NCI-H1092 treated with DMSO at 0.1 percent for 48 hours (cell line): ENCODE measurements at places on chromosomes 16 and 17.
A peak's percentile ranks its signal among the peaks of the same experiment; 100 is the strongest.

DNA sequence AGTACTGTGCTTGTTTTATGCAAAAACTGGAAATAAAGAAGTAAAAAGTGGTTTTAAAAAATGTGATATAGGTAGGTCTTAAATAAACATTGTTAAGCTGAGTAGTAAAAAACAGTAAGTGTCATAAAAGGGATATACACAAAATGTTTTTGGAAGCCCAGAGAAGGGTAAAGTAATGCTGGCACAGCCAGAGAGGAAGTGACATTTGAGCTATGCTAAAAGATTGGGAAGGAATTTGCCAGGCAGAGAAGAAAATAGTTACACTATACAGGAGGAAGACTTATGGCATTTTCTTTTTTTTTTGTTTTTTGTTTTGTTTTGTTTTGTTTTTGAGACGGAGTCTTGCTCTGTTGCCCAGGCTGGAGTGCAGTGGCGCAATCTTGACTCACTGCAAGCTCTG, 40.8 kb upstream of the TAOK1 start:
- DNase-seq = no peak

- DNase-seq = no peak
These were observed 214.1 kb downstream of the SEC14L1 start for GRCh38 chr17:77354670-77355455.

- peak; percentile 40 for DNase-seq
These were observed 21.3 kb downstream of the NECAB2 start for GRCh38 chr16:83989300-83989699.

- no peak for DNase-seq
These were observed 1687.5 kb downstream of the TP53TG3F start for GRCh38 chr16:35146723-35147458.

GRCh38 chr17:45345554-45346215, 28.9 kb upstream of the MAP3K14 start:
- no peak for DNase-seq

DNA sequence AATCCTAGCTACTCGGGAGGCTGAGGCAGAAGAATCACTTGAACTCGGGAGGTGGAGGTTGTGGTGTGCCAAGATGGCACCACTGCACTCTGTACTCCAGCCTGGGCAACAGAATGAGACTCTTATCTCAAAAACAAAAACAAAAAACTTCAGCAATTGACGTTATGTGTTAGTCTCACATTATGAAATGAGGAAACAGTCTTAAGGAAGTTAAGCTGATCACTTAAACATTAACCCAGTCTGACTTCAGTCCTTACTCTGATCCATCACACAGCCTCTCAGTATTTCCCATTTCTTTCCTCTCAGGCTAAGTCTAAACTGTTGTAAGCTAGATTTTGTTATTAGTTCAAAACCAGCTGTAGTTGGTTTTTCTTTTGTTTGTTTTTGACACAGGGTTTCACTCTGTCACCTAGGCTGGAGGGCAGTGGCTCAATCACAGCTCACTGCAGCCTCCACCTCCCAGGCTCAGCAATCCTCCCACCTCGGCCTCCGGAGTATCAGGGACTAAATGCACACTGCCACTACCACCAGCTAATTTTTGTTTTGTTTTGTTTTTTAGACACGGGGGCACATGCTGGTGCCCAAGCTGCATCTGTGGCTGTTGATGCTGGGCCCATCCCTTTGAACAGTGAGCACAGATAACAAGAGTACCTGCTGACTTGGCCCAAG, 6.3 kb downstream of the JPT1 start:
- no peak for DNase-seq

DNA sequence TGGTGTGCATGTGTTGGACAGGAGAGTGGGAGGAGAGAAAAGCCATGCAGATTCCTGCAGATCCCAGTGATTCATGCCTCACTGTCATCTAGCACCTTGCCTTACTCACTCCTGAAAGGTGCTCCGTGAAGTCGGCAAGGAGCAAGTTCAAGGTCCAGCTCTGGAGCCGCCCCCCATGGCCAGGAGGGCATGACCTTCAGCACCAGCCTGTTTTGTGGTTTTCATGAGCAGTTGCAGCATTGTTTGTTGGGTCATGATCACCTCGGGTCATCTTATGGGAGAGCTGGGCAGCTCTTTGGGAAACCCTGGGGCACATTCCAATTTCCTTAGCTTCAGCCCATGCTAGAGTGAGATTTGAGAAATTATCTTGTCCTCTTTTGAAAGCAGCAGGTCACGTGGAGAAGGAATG, 137.5 kb upstream of the IRX3 start:
- no peak for DNase-seq

DNA sequence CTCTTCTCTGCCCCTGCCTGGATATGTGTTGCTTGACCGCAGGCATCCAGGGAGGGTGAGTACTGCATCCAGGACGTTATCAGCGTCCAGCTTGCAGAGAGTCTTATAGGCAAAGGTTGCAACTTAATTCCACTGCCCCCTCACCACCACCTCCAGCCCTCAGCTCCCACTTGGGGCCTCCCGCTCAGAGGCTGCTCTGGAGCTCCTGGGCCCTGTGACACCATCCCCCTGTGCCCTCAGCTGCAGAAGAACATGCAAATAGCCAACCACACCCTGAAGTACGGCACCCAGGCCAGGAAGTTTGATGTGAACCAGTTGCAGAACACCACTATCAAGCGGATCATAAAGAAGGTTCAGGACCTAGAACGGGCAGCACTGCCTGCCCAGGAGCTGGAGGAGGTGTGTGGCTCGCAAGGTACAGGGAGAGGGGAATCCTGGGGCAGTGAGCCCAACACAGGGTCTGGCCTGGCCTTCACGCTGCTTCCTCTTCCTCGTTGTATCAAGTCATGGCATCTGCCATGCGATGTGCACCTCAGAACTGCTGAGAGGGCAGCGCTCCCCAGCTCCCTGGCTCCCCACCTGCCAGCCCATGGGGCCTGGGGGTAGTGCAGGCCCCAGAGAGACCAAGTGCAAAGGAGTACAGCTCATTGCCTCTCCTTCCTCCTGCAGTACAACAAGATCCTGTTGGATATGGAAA, 9.6 kb downstream of the ACE start:
- DNase-seq = no peak

DNA sequence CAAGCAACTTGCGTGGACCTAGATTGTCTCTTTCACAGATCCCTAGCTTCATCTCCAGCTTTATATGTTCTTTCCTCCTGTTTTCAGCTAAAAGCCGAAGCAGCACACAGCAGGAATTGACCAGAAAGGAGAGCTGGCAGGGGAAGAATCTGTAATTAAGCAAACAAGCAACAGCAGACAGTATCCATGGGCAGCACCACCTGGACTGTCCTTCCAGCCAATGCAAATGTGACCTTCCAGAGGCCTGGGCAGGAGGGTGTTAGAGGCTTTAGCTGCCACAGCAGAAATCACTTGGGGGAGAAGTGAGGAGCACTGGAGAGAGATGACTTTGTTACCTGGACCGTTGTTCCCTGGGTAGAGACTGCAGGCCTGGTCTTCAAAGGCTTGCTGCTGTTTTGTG, 427.6 kb upstream of the GOT2 start:
- DNase-seq = no peak

GRCh38 chr17:7328840-7329373, at the start of gene NEURL4:
Gene NEURL4 (minus strand): TSS chr17:7329335. CDS start chr17:7329312, 23 bp downstream.
- DNase-seq = peak; percentile 4

DNA sequence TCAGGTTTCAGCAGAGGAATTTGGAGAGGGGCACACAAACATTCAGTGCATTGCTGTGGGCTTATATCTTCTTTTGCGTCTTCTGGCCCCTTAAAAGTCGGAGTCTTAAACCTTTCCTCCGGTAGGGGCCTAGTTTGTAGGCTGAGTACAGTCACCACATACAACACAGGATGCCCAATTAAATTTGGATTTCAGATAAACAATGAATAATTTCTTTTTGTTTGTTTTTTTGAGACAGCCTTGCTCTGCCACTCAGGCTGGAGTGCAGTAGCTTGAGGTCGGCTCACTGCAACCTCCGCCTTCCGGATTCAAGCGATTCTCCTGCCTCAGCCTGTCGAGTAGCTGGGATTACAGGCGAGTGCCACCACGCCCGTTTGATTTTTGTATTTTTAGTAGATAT, 26.7 kb upstream of the ADORA2B start:
- DNase-seq = no peak

GRCh38 chr16:11252482-11252931, 3.5 kb downstream of the SOCS1 start:
- DNase-seq = no peak

DNA sequence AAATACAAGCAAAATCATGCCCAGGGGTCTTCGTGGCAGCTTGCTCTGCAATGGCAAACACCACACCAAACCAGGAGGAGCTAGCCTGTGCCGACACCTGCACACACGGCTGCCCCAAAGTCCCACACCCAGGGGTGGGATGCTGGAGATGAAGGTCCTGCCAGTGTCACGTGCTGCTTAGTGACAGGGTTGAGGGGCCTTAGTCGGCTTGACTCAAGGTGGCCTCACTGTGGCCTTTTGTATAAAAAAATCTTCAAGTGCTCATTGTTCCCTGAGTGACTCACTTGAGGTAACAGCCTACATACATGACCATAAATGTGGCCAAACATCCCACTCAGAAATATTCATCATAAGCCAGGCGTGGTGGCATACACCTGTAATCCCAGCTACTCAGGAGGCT, 7.3 kb downstream of the TRIM65 start:
- no peak for DNase-seq

- peak; percentile 93 for DNase-seq
These were observed at the start of gene NTN3 for GRCh38 chr16:2471016-2471652. Gene NTN3 (plus strand): TSS chr16:2471297. CDS start chr16:2471702, 405 bp downstream.

DNA sequence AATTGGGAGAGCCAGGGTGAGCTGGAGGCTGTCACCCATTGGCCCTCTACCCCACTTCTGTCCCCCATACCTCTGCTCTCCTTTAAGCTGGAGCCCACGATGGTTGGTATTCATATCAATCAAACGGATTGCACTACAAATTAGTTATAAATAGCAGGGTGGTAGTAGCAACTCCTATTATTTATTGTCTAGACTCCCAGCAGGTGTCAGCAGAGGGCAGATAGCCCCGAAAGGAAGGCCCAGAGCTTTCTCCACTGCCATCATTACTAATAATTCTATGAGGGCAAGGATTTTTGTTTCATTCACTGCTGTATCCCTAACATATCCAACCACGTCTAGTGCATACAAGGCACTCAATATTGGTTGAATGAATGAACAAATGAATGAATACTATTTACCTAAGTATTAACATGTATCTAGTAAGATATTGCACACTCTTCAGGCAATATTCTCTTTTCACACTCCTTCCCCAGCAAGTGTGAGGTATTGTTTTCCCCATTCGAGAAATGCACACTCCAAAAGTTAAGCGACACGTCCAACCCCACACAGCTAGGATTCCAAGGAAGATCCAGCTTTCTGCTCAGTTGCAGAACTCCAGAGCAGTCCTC, 6.3 kb downstream of the C17orf50 start:
- DNase-seq = peak; percentile 35

DNA sequence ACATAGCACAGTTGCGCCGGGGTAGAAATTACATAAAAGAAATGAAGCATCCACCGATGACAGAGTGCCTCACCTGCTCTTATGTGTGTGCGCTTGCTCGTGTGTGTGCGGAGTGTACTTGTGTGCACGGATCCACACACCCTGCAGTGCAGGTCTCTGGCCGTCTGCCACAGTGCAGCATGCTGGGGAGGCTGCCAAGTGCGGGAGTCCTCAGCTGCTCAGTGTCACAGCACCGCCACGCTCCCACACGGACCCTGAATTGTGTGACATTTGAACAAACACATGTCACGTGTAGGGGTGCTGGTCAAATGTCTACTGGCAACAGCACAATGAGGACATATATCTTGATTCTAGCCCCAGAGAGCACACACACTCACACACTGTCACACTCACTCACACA, 243.0 kb upstream of the MYOCD start:
- DNase-seq = no peak

- DNase-seq = no peak
These were observed 4.7 kb upstream of the PRKAR1A start for GRCh38 chr17:68507576-68507975.

- DNase-seq = no peak
These were observed 22.5 kb downstream of the HMOX2 start for GRCh38 chr16:4498546-4499195.

GRCh38 chr17:63042256-63042812, 76.3 kb downstream of the TANC2 start:
- DNase-seq = peak; percentile 10

- DNase-seq = no peak
These were observed 3.9 kb downstream of the TIMM22 start for GRCh38 chr17:1000597-1001461.

- DNase-seq = no peak
These were observed 7.3 kb downstream of the KIF18B start for GRCh38 chr17:44940317-44940716.

DNA sequence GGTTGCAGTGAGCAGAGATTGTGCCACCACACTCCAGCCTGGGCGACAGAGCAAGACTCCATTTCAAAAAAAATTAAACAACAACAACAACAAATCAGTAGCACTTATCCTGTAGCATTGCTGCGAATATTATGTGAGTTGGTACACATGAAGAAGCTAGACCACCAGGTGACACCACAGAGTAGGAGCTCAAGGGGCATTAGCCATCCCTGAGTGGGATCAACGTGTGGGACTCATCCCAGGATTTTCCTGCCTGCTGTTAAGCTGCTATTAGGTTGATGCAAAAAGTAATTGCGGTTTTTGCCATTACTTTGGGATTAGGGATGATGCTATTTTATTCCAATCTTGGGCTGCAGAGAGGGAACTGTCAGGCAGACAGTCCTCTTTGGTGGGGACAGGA, 47.2 kb downstream of the OTOA start:
- DNase-seq = no peak

GRCh38 chr16:72131036-72131435, 37.4 kb downstream of the DHX38 start:
- no peak for DNase-seq

DNA sequence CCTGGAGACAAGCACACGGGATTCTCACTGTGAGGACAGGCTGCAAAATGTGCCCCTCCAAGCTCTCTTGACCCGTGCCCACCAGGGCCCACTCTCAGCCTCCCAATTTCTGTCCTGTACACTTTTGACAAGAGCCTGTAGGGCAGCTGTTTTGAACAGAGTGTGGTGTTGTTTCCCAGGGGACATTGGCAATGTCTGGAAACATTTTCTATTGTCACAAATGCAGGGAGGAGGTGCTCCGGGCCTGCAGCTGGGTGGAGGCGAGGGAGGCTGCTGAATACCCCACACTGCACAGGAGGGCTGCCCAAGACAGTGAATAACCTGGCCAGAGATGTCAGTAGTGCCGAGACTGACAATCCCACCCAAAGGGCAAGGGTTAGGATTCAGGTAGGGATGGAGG, 10.5 kb downstream of the CEP295NL start:
- no peak for DNase-seq
